Myometrial cell (primary cell): ENCODE measurements at places on chromosomes 4 and X. TPM values are rescaled to one million over a fixed set of nuclear protein-coding genes. Genes with fewer than 3 reads are reported as not detected.

Gene GPC3
- not detected in 2 replicates for total RNA-seq

Gene TAF7L
- 0.29 and 0.53 TPM in 2 replicates for total RNA-seq

Gene TEX13C
- not detected in 2 replicates for total RNA-seq

Gene GPR173
- total RNA-seq = 1.2 and 1.9 TPM in 2 replicates

Gene ETFDH
- total RNA-seq = 21.4 and 25.7 TPM in 2 replicates

Gene MAGEC2
- total RNA-seq = not detected in 2 replicates

Gene SMIM31
- not detected in 2 replicates for total RNA-seq
